Panc1 (cell line): ENCODE measurements at places on chromosomes 3 and 15.

DNA sequence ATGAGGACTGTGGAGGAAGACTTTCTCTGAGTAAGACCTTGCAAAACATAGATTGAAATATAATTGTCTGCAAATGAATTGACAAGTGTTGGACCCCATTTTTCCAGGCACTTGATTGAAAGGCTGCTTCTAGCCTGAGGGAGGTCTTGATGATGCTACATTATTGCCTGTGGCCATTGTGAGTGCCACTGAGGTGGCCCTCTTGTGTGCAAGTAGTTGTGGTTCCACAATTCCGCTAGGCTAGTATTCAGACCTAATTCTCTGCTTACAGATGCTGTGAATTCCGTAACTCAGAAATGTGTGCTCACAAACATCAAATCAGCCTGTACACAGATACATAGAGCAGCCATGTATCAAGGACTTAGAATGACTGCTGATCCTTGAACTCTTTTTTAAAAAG, 34.7 kb downstream of the FNDC3B start:
- DNase-seq, result no peak

DNA sequence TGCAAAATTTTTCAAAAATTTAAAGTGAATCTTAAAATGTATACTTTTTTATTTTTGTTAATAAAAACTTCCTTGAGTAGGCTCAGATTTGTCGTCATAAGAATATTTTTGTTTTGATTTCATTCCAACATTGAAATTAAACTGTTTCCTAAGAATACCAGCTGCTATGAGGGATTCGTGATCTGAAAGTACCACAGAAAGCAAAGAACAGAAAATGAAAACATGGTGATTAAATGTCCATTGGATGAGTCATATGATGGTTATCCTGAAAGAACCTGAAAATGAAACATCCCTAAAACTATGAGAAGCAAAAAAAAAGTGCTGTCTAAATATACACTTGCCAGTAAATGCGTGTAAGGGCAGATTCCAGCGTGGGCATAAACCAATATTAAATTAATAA, 143.8 kb downstream of the GMNC start:
- DNase-seq, result no peak

- no peak for DNase-seq
Observed at GRCh38 chr3:114800272-114801031, 346.6 kb downstream of the ZBTB20 start.

DNA sequence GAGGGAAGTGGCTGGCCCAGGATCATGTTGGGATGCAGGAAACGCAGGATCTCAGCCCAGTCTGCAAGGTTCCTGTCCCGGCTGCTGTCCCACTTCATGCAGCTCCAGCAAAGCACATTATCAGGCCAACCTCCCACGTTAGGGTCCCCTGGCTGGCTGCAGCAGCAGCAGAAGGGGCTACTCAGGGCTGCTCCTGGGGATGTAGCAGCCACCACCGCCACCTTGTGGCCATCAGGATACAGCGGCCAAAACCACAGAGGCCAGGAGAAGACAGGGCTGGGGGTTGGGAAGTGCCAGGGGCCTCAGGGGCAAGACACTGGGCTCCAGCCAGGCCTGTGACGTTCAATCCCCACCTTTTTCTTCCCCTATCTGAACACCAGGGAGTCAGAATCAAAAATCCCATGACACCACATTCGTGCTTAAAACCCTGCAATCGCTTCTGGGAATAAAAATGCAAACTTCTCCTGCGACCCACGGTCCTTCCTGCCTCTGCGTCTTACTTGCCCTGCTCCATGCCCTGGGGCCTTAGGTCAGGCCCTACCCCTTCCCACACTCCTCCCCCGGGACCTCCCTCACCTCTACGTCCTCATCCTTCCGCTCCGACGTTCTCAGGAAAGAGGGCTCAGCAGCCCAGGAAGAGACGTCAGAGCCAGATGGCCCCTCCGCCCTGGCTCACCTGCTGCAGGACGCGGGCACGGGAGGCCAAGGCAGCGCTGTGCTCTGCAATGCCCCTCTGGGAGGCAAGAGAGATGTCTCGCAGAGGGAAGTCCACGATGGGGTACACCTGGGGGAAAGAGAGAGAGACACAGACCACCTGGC, 21.5 kb downstream of the SSUH2 start:
- DNase-seq, result no peak

DNA sequence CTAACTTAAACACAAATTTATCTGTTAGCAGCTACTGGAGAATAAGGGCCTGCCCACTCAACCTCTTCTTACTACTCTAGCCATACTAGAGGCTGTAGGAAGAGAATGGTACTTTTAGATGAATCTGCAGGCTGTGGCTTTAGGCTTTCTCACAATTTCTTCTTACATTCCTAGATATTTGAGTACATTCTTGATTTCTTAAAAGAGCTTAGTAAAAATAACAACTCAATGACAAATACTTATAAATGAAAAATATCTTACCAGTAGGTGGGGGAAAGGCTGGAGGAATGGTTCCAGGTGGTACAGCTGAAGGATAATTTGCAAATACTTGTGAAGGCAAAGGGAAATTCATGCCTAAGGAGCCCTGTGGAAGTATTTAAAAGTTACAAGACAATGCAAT, 92.9 kb upstream of the GK5 start:
- DNase-seq, result no peak

DNA sequence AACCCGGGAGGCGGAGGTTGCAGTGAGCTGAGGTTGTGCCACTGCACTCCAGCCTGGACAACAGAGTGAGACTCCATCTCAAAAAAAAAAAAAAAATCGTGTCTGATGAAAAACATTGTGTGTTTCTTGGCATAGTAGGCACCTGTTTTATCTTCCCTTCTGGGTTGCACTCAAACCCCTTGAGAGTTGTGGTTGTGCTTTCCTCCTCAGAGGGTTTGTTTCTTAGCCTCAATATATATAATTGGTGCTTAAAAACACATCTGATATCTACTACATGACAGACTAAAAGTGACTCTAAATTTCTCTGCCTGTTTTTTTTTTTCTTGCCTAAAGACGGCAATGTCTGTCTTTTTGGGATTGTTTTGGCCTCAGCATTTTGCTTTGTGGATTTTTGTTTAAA, 7.6 kb downstream of the NR1D2 start:
- DNase-seq, result no peak

GRCh38 chr15:94079968-94080367, 151.4 kb upstream of the MCTP2 start:
- DNase-seq, result no peak

DNA sequence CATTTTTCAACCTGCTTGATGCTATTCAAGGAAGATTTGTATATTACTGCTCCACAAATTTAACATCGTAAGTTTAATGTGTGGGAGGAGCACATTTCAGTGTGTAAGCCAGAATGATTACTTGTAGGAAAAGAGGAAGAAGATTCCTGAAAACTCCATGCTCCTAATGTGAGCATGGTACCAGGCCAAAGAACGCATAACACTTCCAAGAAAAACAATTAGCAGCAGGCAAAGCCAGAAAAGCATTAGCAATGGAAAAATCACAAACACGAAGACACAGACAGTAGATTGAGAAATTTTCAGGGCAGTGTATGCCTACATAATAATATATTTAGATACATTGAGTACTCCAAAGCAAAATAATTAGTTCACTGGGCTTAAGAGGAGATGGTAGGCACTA, 96.6 kb upstream of the CBLB start:
- DNase-seq, result no peak

GRCh38 chr3:189720736-189721417, 89.7 kb downstream of the TP63 start:
- no peak for DNase-seq

- no peak for DNase-seq
Observed at GRCh38 chr3:128572644-128573105, 77.9 kb downstream of the RPN1 start.
